Neural progenitor cell (in vitro differentiated cells): ENCODE measurements at places on chromosomes 1 and 21.
A peak's percentile ranks its signal among the peaks of the same experiment; 100 is the strongest.

DNA sequence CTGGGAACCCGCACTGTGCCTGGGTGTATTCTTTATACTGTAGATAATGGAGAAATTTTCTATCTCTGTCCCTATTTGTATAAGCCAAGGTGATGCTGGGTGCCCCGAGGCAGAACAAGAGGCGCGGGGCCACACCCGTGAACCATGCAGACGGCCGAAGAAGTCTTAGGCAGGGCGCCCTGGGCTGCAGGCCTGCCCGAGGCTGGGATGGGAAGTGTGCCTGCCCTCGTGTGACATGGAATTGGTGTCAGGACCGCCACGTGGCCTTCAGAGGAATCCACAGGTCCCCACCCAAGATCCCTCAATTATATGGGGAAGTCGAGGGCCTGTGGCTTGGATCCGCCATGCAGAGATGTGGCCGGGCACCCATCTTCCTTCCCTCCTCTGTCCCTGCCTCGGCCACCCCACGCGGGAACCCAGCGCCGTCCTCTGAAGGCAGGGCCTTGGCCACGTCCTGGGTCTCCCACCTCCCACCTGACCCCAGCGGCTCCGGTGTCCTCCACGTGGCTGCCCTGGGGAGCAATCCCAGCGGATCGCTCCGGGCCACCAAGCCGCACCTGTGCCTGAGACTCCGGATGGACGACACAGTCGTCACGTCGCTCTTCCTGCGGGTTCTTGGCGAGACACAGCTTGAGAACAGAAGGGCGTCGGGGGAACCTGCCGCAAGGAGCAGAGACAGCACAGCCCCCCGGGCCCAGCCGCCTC is 19.9 kb upstream of the ARHGEF16 start:
- no peak overlapping the region for H3K27ac ChIP-seq
- DNase-seq: no peak
- no peak overlapping the region for H3K4me3 ChIP-seq
- H3K27me3 ChIP-seq: no peaks in the 10 kb centered on the region
- no peaks in the 10 kb centered on the region for H3K36me3 ChIP-seq
- peaks cover 11% of the 10 kb centered on the region for H3K4me1 ChIP-seq

DNA sequence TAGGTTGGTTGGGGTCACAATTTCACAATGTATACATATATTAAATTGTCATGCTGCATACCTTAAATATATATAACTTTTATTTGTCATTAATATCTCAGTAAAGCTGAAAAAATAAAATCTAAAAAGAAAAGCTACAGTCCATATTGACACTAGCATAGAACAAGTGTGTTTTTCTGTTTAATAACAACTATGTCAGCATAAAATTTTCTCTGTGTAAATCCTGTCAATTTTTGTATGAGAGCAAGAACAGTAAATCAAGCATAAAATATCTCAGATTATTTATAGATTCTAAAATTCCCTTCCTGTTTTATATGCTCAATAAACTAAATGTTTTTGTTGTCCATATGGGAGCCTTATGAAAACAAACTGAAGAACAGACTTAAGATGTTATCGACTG is 739.2 kb downstream of the MRPL39 start:
- no peaks in the 10 kb centered on the region for H3K4me1 ChIP-seq
- no peak for DNase-seq
- H3K36me3 ChIP-seq: no peaks in the 10 kb centered on the region
- H3K4me3 ChIP-seq: no peak overlapping the region
- no peaks in the 10 kb centered on the region for H3K27me3 ChIP-seq

DNA sequence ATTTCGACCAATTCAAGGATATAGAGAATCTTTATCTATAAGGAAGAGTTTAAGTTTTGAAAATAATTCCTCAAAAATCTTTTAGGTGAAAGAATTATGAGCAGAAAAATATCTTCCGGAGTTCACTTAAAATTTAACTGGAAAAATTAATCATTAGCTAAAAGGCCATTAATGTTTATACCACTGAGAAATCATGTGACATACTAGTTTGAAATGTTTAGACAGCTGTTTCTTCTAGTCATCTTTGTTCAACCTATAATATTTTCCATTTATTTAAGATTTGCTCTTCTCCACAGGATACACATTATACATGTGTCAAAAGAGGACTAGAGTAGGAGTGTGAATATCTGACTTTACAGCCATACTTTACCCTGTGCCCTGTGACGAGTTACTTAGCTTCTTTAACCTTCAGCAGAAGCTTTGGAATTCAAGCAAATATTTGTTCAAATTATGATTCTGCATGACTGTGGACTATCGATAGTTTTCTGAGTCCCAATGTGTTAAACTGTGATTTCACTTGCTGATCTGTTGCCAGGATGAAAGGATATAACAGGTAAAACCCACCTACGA is 374.8 kb downstream of the BRINP3 start:
- no peak for DNase-seq
- no peaks in the 10 kb centered on the region for H3K36me3 ChIP-seq
- no peak overlapping the region for H3K4me3 ChIP-seq
- no peak overlapping the region for H3K27ac ChIP-seq
- no peaks in the 10 kb centered on the region for H3K27me3 ChIP-seq

DNA sequence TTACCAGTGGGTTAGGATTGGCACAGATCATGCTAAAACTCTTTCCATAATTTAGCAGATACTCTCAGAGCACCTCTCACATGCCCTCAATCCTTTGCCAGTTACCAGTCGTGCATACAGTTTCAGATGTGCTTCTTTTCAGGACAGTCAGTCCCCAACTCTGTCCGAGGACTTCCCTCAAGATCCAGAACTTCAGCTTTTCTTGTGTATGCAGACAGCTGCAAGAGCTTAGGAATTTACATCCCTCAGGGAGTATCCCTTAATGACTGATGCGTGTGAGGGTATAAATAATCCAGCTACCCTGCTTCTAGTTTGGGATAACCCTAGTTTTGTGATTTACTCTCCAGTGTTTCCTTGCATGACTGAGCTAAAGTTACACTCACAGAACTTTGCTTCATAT is 393.0 kb upstream of the PLXNA2 start:
- H3K4me3 ChIP-seq: no peak overlapping the region
- DNase-seq: no peak
- peaks cover 6% of the 10 kb centered on the region for H3K4me1 ChIP-seq
- H3K27ac ChIP-seq: no peak overlapping the region
- no peaks in the 10 kb centered on the region for H3K27me3 ChIP-seq

- no peak for DNase-seq
- H3K4me3 ChIP-seq: no peak overlapping the region
- no peaks in the 10 kb centered on the region for H3K36me3 ChIP-seq
- no peak overlapping the region for H3K27ac ChIP-seq
- H3K27me3 ChIP-seq: no peaks in the 10 kb centered on the region
Measured at GRCh38 chr21:34535886-34536285, 23.9 kb upstream of the KCNE1 start.

DNA sequence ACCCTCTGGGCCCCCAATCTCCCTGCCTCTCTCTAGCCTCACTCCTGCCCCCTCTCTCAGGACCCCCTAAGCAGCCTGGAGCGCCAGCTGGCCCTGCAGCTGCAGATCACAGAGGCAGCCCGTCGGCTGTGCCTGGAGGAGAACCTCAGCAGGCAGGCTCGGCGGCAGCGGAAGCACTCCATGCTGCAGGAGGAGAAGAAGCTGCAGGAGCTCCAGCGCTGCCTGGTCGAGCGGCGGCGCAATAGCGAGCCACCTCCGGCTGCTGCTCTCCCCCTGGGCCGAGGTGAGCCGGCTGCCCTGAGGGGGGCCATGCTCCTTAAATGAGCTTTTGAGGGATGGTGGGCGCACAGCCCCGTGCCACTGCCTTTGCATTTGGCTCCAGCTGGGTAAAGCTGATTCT is 6.2 kb downstream of the INAVA start:
- H3K4me3 ChIP-seq: no peak overlapping the region
- no peak overlapping the region for H3K27ac ChIP-seq
- H3K4me1 ChIP-seq: peaks cover 10% of the 10 kb centered on the region
- no peak for DNase-seq
- no peaks in the 10 kb centered on the region for H3K36me3 ChIP-seq

DNA sequence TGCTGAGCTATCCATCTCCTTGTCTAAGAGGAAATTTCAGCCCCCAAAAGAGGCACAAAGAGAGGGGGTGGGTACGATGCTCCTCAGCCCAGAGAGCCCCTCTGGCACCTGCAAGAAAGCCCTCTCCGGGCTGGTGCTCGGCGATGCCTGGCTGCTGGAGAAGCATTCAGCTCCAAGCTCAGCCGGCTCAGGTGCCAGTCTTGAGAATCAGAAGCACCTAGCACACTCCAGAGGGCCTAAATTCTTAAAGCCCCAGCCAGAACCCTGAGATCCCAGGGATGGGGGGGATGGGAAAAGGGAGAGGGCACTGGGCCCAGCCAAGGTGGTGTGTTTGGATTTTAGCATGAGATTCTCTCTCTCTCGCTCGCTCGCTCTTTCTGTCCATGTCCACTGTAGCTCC is 2.9 kb downstream of the GRIK3 start:
- peaks cover 66% of the 10 kb centered on the region for H3K4me1 ChIP-seq
- no peaks in the 10 kb centered on the region for H3K36me3 ChIP-seq
- H3K27me3 ChIP-seq: peaks cover 92% of the 10 kb centered on the region
- H3K27ac ChIP-seq: no peak overlapping the region

GRCh38 chr1:229272164-229273158 is 1.6 kb downstream of the RAB4A start:
- H3K27me3 ChIP-seq: peaks cover 16% of the 10 kb centered on the region
- DNase-seq: no peak
- no peaks in the 10 kb centered on the region for H3K36me3 ChIP-seq
- H3K4me1 ChIP-seq: peaks cover 14% of the 10 kb centered on the region
- H3K27ac ChIP-seq: no peak overlapping the region
- H3K4me3 ChIP-seq: peak overlapping the region; percentile 72

DNA sequence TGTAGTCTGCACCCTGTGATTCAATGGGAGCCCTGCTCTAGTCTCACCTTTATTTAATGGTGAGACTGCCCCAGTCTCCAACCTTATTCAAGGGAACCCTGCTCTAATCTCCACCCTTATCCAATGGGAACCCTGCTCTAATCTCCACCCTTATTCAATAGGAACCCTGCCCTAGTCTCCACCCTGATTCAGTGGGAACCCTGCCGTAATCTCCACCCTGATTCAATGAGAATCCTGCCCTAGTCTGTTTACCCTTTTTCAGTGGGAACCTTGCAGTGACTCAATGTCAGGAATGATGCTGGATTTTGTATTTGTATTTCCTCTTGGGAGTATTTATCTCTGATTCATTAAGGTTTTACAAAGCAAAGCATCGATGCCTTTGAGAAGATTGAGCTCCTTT is 39.5 kb downstream of the TRPM2 start:
- peak; percentile 51 for DNase-seq
- no peak overlapping the region for H3K4me3 ChIP-seq
- no peaks in the 10 kb centered on the region for H3K27me3 ChIP-seq
- H3K4me1 ChIP-seq: peaks cover 8% of the 10 kb centered on the region
- no peaks in the 10 kb centered on the region for H3K36me3 ChIP-seq

DNA sequence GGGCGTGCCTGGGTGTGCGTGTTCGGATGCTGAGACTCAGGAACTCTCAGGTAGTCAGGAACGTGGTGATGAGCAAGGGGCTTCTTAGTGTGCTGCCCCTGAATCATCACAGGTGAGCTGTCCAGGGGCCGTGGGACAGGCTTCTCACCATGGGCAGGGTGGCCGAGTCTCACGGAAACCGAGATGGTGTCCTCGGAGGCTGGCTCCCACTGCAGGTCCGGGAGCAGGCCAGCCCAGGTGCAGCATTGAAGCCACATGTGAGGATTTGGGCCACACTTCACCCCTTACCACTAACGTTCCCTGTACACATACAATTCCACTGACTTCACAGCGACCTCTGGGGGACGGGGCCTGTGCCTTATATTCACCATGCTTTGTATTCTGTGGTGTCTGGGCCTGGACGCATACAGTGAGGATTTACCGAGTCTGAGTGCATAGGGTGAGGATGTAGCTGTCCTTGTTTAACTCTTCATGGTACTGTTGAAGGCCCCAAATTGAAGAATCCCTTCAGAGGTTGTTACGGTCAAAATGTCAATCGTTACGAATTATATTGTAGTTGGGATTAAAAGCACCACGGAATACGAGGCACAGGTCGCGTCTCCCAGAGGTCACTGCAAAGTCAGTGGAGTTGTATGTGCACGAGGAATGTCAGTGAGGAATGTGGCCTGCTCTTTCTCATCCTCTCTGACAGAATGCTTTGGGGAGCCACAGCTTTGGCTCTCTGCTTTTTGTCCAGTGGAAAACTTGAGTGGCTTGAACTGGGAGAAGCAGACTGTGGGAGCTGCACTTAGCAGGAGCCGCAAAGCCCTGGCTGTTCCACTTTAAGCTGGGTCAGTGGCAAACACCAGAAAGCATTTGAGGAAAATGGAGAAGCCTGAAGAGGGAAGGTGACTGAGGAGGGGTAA is 95.3 kb downstream of the MTR start:
- H3K27me3 ChIP-seq: no peaks in the 10 kb centered on the region
- H3K36me3 ChIP-seq: no peaks in the 10 kb centered on the region
- H3K27ac ChIP-seq: no peak overlapping the region
- H3K4me3 ChIP-seq: no peak overlapping the region

- peak overlapping the region; percentile 53 for H3K4me3 ChIP-seq
- no peaks in the 10 kb centered on the region for H3K4me1 ChIP-seq
- peaks cover 45% of the 10 kb centered on the region for H3K27me3 ChIP-seq
- H3K36me3 ChIP-seq: no peaks in the 10 kb centered on the region
- H3K27ac ChIP-seq: no peak overlapping the region
Measured at GRCh38 chr1:219927298-219927955, 930 bp downstream of the SLC30A10 start.

GRCh38 chr1:77514921-77515776 is 167.3 kb downstream of the ZZZ3 start:
- H3K27me3 ChIP-seq: no peaks in the 10 kb centered on the region
- no peaks in the 10 kb centered on the region for H3K36me3 ChIP-seq
- peaks cover 18% of the 10 kb centered on the region for H3K4me1 ChIP-seq
- H3K4me3 ChIP-seq: peak overlapping the region; percentile 7
- peak; percentile 65 for DNase-seq

- H3K4me1 ChIP-seq: no peaks in the 10 kb centered on the region
- H3K4me3 ChIP-seq: no peak overlapping the region
- H3K27me3 ChIP-seq: no peaks in the 10 kb centered on the region
- no peaks in the 10 kb centered on the region for H3K36me3 ChIP-seq
- H3K27ac ChIP-seq: no peak overlapping the region
- no peak for DNase-seq
Measured at GRCh38 chr1:192604979-192605620, 29.5 kb downstream of the RGS1 start.

DNA sequence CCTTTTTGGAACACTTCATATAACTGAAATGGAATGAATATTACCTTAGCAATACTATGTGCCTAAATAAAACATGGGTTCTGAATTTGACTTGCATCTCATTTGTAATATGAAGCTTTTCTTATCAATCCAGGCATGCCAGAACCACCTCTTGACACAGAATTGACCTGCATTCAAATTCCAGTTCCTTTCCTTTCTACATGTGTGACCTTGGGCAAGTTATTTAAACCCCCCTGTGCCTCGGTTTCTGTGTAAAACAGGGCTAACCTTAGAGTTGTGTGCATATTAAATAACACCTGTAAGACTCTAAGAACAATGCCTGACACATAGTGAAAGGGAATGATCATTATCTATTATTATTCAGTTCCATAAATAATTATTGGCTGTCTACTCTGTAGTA is 2.0 kb upstream of the NOS1AP start:
- no peak overlapping the region for H3K27ac ChIP-seq
- H3K36me3 ChIP-seq: no peaks in the 10 kb centered on the region
- peaks cover 42% of the 10 kb centered on the region for H3K4me1 ChIP-seq
